NCI-H510A treated with DMSO at 0.1 percent for 48 hours (cell line): ENCODE measurements at places on chromosomes 6 and 20.

GRCh38 chr6:112049026-112049799 lies 4.7 kb upstream of the CCN6 start:
- no peak for DNase-seq

DNA sequence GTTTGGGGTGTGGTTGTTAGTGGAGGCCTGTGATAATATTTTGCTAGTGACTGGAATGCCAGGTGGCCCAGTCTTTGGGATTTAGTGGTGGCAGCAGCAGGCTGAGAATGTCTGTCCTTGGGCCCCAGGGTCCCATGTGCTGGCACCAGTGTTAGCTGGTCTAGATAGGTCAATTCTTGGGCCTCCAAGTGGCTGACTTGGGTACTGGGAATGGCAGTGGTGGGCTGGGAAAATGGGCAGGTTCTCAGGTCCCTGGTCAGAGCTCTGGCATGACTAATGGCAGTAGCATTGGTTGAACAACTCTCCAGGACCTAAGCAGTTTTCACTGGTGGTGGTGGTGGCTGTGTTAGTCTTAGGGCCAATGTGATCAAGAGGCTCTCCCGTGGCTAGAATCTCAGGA lies 50.3 kb downstream of the OLIG3 start:
- DNase-seq: no peak

GRCh38 chr6:105164418-105164817 lies 15.4 kb downstream of the POPDC3 start:
- DNase-seq: peak; percentile 65

DNA sequence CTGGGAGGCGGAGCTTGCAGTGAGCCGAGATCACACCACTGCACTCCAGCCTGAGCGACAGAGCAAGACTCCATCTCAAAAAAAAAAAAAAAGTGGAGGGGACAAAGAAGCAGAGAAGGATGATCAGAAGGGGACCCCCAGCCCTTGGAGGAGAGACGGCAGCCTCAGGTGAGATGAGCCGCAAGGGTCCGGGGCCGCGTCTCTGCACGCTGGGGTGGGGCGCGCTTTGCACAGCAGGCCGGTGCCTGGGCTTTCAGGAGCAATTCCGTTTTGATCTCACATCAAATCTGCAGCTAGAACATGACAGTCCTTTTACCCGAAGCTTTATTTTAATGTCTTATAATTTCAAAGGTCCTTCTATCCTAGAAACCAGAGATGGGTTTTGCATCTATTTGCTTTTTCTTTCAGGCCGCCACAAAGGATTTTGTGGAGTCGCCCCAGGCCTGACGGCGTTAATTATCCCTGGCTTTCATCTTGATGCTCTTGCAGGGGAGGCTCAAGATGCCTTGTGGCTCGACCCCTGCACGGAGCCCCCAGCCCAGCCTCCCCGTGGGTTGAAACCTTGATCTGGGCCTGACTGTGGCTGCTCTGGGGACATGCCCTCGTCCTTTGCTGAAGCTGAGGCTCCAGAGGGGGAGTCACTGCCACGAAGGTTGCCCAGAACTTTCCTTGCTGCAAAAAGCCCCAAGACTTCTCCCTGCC lies 17.3 kb downstream of the HRH3 start:
- DNase-seq: no peak

GRCh38 chr6:83592770-83593394 lies 80.5 kb downstream of the PRSS35 start:
- DNase-seq: peak; percentile 1

DNA sequence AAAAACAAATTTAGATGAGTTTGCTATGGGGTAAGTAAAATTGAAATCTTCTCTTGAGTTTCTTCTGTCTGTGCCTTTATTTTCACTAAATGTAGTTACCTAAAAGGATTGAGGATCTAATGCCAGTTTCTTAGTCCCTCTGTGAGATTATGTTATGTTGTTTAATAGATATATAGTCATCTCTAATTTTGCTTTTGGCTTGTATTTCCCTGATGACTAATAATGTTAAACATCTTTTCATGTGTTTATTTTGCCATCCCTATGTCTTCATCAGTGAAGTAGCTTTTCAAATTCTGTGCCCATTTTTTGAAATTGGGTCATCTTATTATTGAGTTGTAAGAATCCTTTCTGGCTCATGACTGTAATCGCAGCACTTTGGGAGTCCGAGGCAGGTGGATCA lies 13.7 kb downstream of the QRSL1 start:
- no peak for DNase-seq

GRCh38 chr6:89965441-89966227 lies 71.4 kb downstream of the GJA10 start:
- no peak for DNase-seq

- DNase-seq: no peak
Observed at GRCh38 chr6:27892649-27893058, 19.5 kb downstream of the OR2B2 start.

DNA sequence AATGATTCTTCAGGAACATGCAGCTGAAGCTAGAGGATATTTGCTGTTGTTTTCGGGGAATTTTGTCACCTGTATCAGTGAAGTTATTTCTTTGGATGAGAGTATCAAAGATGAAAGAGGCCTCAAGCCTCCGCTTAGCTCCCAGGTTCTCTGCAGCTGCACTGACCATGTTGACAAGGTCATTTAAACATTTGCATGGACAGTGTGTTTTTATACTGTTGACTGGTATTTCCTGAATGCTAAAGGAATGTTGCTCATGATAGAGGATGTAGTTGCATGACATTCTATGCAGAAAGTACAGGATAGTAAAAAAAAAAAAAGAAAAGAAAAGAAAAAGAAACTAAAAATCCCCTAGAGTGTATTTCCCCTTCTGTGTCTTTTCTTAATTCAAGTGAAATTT lies 165.6 kb upstream of the LAMP5 start:
- DNase-seq: no peak

DNA sequence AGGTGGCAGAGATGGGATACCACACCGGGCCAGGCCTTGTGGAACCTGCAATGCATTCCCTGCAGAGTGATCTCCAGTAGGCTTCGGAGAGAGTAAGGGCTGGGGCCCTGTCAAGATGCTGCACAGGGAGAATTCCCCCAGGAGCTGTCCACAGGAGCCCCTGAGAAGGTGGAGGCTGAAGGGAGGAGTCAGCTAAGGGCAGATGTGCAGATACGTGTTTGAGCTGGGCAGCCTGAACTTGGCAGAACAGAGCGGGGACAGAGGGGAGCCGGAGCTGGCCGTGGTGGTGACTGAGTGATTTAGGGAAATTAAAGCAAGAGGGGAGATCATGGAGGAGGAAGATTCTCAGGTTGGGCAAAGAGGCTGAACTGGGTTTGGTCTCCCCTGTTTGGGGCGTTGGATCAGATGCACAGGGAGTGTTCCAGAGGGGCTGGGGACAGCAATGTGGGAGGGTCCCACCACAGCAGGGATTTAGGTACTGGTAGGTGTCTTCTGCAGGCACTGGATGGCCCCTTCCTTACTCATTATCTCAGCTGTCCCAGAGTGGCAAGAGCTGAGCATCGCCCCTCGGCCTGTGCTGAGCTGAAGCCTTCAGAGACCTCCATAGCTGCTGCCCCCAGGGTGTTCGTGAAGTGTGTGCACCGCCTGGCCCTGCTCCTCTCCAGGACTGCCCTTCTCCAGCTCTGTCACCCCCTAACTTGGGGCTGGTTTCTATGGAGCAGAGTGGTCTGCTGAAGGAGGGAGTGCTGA lies 3.8 kb upstream of the NCR2 start:
- no peak for DNase-seq

- no peak for DNase-seq
Observed at GRCh38 chr6:165775721-165776120, 112.7 kb upstream of the PDE10A start.

DNA sequence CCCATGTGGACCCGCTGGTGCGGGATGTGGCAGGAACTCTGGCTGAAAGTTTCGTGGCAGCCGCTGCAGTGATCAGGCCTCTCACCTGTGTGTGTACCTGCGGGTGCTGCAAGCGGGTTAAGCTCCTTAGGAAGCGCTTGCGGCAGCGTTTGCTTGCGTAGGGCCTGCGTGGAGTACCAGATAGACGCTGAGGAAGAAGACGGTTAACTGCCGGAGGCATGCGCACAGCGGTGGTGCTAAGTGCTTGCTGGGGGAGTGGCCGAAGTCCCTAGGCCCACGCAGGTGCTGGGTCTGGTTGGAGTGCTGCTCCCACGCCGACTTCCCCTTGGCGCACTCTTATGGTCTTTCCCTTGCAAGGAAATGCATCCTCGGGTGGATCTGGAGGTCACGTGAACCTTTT lies 23.0 kb downstream of the ZSCAN31 start:
- no peak for DNase-seq

DNA sequence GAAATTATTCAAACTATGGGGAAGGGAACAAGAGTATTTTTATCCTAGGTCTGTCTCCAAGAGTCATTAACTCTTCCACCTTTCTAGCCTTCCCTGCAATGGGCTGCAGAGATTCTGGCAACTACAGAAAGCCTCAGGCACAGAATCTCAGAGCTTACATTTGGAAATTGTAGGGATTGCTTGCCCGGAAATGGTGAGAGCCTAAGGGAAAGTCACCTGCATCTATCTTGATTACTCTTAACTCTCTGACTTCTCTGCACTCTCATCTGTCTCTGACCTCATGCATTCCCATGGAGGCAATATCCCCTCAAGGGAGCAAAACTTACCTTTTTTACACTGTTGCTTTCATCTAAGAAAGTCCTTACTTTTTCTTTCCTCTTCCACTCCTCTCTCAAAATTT lies 513.2 kb upstream of the MARCKS start:
- DNase-seq: no peak

- no peak for DNase-seq
Observed at GRCh38 chr6:113351173-113351834, 505.8 kb upstream of the MARCKS start.

DNA sequence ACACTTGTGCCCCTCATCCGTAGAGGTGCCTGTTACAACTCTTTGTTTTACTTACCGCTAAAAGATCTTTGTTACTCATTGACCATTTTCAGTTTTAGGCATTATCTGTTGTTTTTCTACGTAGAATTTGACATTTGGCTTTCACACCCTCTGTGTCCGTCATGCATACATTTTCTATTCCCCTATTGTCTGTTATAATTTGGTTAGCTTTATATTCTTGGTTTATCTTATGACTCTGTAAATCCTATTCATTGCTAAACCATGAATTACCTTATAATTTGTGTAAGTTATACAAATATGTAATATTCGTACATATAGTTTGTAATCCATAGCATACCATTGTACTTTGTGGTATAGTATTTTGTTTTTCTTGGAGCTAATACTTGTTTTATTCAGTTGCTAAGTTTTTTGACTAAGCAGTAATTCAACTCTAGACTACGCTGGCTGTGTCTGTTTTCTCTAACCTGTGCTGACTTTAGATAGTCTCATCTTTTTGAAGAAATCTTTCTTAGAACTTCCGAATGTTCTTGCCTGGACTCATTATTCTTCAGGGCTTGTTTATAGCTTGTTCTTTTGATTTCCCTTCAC lies 21.8 kb downstream of the CDC5L start:
- DNase-seq: no peak

DNA sequence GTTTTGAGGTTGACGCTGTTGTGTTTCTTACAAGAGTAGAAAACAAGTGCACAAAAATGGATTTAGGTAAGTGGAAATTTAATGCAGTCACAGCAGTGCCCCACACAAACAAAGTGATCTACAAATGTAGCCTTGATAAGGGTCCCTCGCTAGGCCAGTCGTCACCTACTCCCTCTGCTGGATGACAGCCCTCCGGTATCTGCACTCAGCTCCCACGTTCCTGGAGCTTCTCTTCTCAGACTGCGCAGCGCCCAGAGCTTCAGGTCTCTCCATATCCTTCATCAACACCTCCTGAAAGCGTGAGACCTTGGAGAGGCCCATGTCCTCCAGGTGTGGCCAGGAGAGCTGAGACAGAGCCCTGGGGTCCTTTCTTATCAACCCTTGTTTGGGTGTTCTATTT lies 58.3 kb upstream of the MAP3K4 start:
- DNase-seq: no peak

DNA sequence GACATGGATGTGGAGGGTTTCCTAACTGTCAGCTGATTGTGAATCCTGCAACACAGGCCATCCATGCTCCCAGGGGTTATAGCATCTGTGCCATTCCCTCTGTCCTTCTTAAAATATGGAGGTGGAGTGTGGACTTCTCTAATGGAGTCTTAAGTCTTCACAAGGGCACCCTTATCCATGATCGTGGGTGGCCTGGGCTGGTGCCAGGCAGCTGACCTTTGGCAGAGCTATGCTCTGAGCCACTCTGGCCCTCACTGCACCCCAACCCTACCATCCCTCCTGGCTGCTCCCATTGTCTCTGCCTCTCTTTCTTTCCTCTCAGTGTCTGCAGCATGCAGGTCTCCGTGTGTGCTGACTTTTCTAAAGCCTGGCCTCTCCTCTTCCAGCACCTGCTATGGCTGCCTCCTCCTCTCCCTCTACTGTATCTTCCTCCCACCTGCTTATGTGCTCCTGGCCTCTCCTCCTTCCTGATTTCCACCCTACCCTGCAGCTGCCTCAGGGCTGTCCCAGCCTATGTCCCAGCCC lies 11.2 kb upstream of the PCMTD2 start:
- no peak for DNase-seq

DNA sequence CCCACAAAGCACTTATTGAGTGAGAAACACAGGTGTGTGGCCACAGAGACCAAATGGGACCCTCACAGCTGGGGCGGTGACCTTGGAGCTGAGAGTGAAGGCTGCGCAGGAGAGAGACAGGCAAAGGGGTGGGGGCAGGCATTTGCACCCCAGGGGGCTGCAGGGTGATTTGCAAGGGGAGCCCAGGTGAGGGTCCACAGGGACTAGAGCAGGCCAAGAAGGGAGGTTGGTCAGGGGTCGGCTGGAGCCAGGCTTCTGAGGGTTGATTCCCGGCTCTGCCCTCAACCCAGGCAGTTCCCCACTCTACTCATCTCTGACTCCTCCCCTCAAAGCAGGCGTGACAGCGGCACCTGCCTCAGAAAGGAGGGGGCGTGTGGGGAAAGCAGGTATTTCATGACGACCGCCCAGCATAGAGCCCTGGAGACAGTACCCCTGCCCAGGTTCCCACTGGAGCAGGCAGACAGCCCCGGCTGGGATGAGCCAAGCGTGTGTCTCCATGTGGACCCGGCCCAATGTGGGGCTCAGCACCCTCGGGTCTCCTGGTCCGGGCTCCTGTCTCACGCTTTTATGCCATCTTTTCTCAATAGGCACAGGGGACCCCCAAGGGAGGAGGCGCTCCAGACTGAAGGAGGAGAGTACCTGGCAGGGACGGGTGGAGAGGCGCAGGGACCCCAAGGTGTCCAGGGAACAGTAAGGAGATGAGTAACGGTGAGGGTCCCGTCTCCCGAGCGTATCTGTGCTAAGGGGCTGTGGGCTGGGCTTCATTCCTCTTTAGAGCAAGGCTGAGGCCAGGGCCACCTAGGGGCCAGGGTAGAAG lies 3.1 kb upstream of the MRGBP start:
- DNase-seq: no peak
